ENCODE measurements at places on chromosomes 1 and 21.

DNA sequence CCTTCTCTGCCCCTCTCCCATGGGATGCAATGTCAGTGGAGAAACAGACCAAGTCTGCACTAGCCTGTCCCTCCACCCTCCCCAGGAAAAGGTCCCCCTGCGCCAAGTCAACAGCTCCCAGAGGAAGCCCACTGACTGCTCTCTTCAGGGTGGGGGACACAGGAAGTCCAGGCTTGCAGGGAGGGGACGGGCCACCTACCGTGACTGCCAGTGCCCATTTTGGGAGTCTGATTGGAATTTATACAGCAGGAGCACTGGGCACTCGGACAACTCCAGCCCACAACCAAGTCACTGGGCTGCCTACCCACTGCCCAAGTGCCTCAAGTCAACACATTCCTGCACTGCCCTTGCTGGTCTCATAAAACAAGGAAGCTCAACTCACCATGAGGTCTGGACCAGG is 6.1 kb downstream of the CCNL2 start:
- no peak for DNase-seq

GRCh38 chr1:78045926-78046778 is at the start of gene GIPC2:
Gene GIPC2, plus strand, starts transcription at chr1:78045966. Its CDS starts 129 bp downstream, at chr1:78046095.
- DNase-seq, result no peak

- no peak for DNase-seq
Measured at GRCh38 chr21:45407629-45408247, 2.8 kb downstream of the COL18A1 start.

DNA sequence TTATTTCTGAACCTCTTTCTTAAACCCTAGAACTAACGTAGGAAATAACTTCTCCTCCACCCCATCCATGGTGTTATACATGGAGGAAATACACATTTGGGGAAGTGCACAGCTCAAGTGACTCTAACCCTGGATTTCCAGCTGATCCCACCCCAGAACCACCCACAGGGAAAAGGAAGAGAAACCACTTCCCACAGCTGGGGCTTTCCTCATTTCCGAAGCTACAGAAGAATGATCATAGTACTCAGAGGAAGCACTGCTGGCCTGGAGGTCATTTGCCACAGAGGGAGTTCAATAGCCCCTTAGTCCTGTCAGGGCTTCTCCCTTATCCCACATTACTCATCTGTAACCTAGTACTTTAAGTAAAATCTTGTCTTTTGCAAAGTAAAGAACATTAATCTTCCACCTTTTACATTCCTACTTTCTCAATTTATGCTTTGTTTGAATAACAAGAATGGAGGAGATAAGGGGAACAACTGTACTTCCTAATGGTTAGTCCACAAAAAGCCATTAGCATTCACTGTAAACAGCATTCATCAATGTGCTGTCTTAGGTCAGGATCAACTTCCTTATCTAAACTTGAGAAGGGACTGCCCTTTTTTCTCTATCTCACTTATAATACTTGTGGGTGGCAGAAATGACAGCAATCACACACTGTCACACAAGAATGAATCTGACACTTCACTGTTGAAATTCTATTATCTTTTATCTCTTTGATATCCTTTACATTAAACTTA is 63.0 kb upstream of the RGS1 start:
- DNase-seq, result no peak

All from BE2C (cell line).